ENCODE measurements at places on chromosomes 12 and 14. TPM values are rescaled to one million over a fixed set of nuclear protein-coding genes. Genes with fewer than 3 reads are reported as not detected.

CDK4 gene
- total RNA-seq: 189 TPM

CD4 gene
- total RNA-seq: not detected

C3AR1 gene
- 0.27 TPM for total RNA-seq

TMPRSS12 gene
- not detected for total RNA-seq

IL26 gene
- not detected for total RNA-seq

MYF5 gene
- total RNA-seq: not detected

EPYC gene
- not detected for total RNA-seq

TCL1B gene
- total RNA-seq: not detected

TPPP2 gene
- not detected for total RNA-seq

B3GNT4 gene
- total RNA-seq: not detected

FBXO21 gene
- 86.8 TPM for total RNA-seq

ASIC1 gene
- 1.1 TPM for total RNA-seq

RPL6 gene
- total RNA-seq: 1,431 TPM

RNASE2 gene
- not detected for total RNA-seq

RIN3 gene
- 8.8 TPM for total RNA-seq

DPY19L2 gene
- 3.0 TPM for total RNA-seq

GPR84 gene
- total RNA-seq: not detected

MORN3 gene
- total RNA-seq: 0.29 TPM

ANO4 gene
- not detected for total RNA-seq

MANSC4 gene
- 0.14 TPM for total RNA-seq

VRTN gene
- not detected for total RNA-seq

NINJ2 gene
- total RNA-seq: 1.4 TPM

SERPINA9 gene
- total RNA-seq: not detected

OR6C65 gene
- not detected for total RNA-seq

TOMM20L gene
- total RNA-seq: not detected

FLVCR2 gene
- total RNA-seq: 0.66 TPM

KLRG1 gene
- 12.6 TPM for total RNA-seq

RASSF3 gene
- 56.8 TPM for total RNA-seq

DEPDC4 gene
- 0.22 TPM for total RNA-seq

SHMT2 gene
- total RNA-seq: 252 TPM

STYK1 gene
- total RNA-seq: 14.4 TPM

PLCZ1 gene
- 0.27 TPM for total RNA-seq

Data from thoracic aorta endothelial cell (primary cell).